IPS-NIHi11 (cell line): ENCODE measurements at places on chromosomes 12 and 14.

GRCh38 chr12:4133029-4133428, 140.5 kb upstream of the CCND2 start:
- DNase-seq: no peak

- DNase-seq: peak; percentile 64
Observed at GRCh38 chr14:54567639-54568561, 972 bp downstream of the SAMD4A start.

DNA sequence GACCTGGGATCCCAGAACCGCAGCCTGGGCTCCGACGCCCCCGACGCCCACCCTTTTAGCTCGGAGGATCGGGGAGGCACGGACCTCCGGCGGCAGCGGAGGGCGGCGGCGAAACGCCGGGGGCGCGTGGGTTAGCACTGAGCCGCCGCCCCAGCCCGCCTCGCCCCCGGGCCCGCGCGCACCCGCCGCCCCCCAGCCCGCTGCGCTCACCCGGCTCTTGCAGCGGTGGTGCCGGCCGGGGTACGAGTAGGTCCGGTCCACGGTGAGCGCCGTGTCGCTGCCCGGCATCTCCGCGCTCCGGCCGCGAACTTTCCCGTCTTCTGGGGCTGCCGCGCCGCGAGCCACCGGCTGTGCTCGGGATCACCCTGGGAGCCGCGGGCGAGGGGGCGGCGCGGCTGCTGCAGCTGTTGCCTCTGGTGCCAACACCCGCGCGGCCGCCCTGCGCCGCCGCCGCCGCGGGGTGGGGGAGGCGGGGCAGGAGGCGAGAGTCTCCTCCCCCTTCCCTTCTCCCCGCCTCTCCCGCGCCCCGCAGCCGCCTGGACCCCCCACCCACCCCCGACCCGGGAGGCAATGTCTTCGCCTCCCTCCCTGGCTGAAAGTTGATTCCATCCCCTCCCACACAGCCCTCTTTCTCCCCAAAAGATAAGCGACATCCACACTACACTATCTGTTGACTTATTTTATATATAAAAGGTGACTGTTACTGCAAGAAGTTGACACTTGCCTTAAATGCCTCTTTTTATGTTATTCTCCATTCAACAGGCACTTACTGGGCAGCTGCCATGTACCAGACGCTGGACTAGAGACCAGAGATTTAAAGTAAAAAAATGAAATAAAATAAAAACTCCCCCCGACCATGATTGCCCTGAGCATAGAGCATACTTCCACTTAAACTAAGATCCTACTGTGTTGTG, at the start of gene TMCC3:
Gene TMCC3 (minus strand): TSS at position 415 of the 914 bp plus-strand sequence. CDS start 127 bp downstream, at position 288.
- DNase-seq: peak; percentile 81

DNA sequence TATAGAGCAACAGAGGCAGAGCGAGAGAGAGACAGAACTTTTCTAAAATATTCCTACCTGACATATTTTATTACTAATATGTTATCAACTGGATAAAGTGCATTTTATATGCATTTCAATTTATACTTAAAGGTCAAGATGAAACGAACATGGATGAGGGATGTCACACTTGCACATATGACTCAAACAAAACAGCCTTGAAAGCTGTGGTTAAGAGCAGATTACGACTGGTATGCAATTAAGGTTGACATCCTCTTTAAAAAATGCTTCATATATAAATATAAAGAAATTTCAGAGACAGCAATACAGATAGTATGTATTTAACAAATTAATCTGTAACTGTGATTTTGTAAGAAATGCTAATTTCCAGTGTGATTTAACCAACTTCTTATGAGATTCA, 52.5 kb downstream of the LMO3 start:
- no peak for DNase-seq

DNA sequence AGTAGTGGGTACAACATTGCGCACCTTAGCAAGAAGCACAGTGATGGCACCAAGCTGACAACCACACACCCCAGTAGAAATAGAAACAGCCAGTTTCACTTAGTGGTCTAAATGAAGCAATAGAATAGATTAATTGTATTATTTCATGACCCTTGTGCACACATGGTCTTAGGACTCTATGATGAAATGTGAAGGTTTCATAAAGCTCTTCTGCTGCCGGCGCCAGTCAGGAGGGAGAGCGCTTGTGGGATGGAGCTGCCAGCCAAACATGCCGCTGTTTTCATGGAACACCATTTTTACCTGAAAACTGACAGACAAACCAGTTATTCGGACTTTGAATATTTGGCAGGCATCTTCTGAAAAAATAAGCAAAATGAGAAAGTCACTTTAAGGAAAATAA, 100.0 kb downstream of the PPP2R5C start:
- DNase-seq: no peak

GRCh38 chr12:57205186-57205585, 11.4 kb upstream of the NXPH4 start:
- no peak for DNase-seq

GRCh38 chr12:82510386-82510785, 152.1 kb downstream of the METTL25 start:
- no peak for DNase-seq

GRCh38 chr12:5456030-5456429, 24.1 kb downstream of the NTF3 start:
- no peak for DNase-seq

DNA sequence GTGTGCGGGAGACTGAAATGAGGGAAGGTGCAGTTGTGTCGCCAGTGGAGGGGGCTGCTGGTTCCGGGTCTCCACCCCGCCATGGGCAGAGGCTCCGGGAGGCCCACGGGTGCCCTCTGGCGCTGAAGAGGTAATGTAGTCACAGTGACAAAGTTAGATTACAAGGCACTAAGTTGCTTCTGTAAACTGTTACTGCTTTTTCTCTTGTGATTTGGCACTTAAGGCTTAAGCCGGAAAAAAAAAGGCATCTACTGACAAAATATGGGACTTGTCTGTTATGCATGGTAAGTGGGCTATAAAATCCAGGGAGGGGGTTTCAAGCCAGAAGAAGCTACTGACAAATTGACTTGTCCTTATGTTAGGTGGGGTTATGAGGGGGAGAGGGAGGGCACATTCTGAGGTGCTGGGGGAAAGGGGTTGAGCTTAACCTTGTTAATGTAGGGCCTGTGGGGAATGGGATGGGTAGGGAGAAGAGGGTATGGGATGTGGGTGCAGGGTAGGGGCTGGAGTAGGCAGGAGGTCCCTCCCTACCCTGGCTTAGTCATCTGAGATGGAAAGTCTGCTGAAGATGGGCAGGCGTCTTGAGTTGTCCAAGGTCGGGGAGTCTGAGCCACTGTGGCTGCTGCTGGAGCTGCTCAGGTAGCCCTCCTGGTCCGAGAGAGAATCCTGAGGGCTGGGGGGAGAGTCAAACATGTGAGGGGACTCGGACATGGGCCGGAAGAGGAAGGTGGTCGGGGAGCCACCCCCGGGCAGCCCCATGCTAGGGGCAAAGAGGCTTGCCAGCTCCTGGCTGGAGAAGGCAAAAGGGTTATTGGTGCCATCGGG, 3.7 kb downstream of the ZFP36L1 start:
- peak; percentile 47 for DNase-seq

DNA sequence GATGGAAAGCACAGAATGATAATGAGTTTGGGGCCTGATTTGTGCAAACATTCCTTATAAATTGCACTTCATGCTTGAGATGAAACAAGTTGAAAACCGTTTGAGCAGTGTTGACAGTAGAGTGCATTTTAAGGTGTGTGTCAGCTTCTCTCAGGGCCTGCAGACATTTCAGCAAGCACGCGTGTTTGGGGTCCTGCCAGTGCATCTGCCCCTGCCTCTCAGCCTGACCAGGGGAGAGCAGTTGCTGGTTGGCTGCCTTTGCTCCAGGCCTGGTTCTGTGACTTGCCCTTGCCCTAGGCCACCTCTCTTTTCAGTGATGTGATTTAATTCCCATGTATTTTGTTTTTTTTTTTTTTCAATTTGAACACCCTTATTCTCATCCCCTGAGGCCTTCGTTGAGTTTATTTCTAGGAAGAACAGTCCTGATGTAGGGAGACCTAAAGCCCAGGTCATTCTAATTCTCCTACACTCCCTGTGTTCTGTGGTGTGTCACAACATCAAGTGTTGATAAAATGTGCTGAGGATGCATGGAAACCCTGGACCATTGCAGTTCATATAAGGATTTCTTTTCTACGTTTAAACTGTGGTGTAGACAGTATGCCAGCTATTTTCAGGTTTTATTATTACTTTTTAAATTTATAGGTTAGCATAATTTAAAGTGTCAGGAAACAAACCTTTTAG, 40.1 kb upstream of the AMN start:
- no peak for DNase-seq

DNA sequence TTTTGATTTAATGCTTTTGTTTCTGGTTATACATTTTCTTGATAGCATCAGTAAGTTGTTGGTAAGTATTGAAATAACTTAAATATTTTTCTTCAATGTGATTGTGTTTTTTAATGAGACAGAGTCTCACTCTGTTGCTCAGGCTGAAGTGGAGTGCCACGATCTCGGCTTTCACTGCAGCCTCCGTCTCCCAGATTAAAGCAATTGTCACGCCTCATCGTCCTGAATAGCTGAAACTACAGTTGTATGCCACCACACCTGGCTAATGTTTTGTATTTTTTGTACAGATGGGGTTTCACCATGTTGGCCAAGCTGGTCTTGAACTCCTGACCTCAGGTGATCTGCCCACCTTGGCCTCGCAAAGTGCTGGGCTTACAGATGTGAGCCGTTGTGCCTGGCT, 78.8 kb downstream of the FGD4 start:
- no peak for DNase-seq

DNA sequence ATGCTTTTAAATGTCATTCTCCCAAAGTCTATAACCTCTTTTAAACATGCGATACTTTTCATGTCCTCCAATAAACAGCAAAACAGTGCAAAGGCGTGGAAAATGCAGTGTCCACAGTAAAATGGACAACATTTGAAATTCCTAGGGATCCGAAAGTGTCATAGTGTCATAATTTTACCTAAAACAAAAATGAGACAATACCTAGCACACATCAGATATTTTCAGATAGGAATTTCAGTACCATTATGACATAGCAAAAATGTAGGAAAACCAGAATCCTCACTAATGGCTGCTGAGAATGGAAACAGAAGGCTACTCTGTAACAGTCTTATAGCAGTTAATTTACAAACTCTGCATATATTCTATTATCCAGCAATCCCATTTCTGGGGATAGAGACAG, 33.1 kb downstream of the KCNH5 start:
- DNase-seq: no peak

GRCh38 chr14:103199124-103199523, 75.9 kb downstream of the TNFAIP2 start:
- no peak for DNase-seq

- DNase-seq: no peak
Observed at GRCh38 chr12:28857369-28857768, 291.7 kb upstream of the FAR2 start.

GRCh38 chr12:122944605-122945592, 21.4 kb downstream of the ABCB9 start:
- DNase-seq: no peak

- no peak for DNase-seq
Observed at GRCh38 chr12:3336606-3337311, 154.2 kb upstream of the PRMT8 start.

- peak; percentile 31 for DNase-seq
Observed at GRCh38 chr12:129064209-129064855, 211.1 kb downstream of the GLT1D1 start.

- no peak for DNase-seq
Observed at GRCh38 chr14:82878951-82879350, 1345.3 kb upstream of the SEL1L start.

DNA sequence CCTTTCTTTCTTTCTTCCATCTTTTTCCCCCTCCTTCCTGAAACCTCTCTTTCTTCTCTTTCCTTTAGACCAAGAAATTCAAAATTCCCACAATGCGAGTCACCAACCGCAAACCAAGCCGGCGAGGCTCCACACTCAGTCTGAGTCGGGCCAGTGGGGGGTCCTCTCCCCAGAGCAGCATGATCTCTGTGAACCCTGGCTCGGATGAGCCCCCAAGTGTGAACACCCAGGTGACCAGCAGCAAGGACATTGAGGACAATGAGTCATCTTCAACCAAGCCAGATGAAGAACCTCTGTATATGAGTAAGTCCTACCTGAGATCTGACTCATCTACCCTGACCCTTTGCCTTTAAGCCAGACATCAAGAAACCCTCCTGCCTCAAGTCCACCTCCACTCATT, 88.6 kb upstream of the TMEM233 start:
- DNase-seq: no peak

DNA sequence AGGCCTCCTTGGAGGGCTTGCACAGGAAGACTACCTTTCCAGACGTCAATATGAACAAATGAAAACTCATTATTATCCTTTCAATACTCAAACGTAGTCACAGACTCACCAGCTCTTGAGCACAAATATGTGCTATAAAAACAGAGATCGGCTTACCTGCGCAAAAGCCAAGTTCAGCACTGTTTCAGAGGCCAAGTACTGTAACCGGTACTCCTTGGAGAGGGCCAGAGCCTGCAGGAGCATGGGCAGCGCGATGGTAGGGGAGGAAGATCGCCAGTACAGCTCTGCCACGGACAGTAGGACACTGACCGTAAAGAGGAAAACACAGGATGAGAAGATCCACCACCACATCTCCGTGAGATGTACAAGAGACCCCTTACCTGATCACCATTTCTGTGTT, 21.6 kb upstream of the CAMKK2 start:
- no peak for DNase-seq

GRCh38 chr14:73209953-73210352, 27.4 kb upstream of the PAPLN start:
- no peak for DNase-seq

DNA sequence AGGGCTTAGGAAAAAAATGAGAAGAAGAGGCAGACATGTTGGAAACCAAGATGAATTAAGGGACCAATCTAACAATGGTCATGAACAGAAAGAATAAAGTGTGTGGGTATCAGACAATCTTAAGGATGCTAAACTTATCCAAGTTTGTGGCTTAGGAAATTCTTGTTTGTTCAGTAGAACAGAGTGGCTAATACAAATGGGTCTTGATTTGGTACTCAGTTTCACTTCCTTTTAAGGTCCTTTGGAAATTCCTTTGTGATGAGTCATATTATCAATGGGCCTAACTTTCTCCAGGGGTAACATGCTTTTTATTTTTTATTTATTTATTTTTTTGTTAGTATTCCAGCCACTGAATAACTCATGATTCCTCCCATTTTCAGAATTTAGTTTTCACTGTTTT, 1154.7 kb upstream of the FLRT2 start:
- DNase-seq: no peak

GRCh38 chr12:117622087-117622486, 260.7 kb upstream of the NOS1 start:
- no peak for DNase-seq

GRCh38 chr14:97382616-97383226, 585.5 kb downstream of the VRK1 start:
- no peak for DNase-seq

DNA sequence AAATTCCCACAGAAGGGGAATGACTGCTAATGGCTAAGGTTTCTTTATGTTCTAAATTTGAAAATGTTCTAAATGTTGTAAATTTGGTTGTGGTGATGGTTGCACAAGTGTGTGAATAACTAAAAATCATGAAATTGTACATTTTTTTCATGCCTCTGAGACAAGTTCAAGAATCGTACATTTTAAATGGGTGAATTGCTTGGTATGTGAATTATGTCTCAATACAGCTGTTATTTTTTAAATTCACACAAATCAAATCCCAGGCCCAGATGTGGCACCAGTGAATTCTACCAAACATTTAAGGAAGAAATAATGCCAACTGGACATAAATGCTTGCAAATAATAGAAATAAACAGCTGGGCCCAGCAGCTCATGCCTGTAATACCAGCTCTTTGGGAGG, 28.6 kb upstream of the RND1 start:
- DNase-seq: no peak

GRCh38 chr12:68975811-68976210, 42.8 kb upstream of the CPM start:
- DNase-seq: no peak

- no peak for DNase-seq
Observed at GRCh38 chr14:68820119-68820518, 27.3 kb upstream of the ZFP36L1 start.
